ENCODE measurements at places on chromosomes 1 and 21.

DNA sequence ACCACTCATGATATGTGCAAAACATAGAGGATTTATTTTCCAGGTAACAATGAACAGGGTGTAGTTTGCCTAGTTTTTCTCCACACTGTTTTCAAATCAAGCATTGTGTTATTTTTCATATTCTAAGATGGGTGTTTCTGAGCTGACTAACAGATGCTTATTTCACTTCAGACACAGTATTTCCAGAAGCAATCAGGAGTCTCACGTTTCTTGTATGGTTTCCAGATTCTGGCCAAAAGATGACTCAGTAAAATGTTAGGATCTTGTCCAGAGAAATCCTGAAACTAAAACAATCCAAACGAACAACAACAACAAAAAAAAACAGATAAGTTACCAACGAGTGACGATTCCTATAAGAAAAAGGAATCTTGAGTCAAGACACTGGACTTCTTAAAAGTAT, 5.3 kb downstream of the UTS2 start:
- no peak for DNase-seq

DNA sequence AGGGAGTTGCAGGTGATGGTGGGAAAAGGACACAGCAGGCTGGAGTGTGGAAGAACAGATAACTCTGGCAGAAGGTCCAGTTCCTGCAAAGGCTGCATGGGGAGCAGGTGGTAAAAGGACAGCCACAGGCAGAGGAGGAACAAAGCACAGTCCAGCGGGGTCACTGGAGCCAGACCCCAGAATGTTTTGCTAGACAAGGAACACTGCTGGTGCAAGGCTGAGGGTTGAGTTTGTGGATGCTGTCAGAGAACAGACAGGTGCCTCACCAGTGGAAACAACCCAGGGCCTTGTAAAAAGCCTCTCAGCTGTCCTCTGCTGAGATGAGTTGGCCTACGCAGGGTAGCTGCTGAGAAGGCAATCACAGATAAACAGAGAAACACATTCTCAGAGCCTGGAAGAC, 101.7 kb downstream of the SSBP3 start:
- no peak for DNase-seq

DNA sequence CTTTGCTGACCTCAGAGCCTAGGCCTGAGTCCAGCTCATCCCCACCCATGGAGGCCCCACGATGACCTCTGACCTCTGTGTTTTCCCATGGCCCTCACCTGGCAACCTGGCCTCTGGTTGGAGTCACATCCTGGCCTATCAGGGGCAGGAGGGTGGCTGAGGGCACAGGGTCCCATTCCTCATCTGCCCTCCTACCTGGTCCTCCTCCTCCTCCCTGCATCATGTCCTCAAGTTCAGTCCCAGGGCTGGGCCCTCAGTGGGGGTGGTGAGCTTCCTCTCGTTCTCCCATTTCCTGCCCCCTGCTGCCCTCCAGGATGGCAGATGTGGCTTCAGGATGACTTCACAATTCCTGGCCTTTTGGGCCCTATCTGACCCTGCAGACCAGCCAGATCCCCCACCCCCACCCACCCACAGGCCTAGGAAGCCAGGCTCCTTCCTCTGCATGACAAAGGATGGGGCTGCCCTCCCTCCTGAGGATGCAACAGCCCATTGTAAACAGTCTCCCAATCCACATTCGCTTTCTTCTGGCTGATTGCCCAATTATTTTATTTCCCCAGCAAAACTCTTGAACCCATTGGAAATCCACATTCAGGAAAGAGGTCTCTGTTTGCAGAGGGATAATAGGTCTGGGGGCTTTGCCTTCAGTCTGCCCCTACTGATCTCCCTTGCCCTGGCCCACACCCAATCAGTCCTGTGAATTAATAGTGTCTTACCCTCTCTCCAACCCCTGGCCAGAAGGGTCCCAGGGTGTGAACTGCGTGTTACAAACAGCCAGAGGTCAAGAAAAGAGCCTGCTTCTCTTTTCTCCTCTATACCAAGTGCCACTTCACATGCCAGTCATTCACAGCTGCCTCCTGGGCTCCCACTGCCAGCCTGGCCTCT, 10.3 kb upstream of the LEFTY1 start:
- no peak for DNase-seq

DNA sequence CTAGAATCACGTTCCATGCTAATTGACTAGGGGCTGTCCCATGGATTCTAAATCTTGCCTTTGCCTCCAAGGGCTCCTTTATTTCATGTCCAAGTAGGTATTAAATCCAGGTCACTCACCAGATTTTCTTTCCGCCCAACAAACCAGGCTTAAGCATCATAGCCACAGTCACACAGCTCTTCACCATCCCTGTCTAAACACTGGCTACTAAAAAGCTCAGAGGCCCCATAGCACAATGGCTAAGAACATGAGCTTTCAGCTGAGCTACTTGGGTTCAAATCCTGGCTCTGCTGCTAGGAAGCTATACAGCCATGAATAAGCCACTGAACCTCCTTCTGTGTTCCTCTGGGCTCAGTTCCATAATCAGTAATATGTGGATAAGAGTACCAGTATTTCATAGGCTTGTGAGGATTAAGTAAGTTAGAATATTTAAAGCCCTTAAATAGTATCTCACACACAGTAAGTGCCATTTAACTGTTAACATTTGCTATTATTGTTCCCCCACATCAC, 277.2 kb upstream of the GJB5 start:
- DNase-seq = no peak

- peak; percentile 81 for DNase-seq
Observed at GRCh38 chr21:41681348-41681801, 85.5 kb downstream of the RIPK4 start.

- no peak for DNase-seq
Observed at GRCh38 chr1:75612976-75613375, 2.1 kb upstream of the SLC44A5 start.

DNA sequence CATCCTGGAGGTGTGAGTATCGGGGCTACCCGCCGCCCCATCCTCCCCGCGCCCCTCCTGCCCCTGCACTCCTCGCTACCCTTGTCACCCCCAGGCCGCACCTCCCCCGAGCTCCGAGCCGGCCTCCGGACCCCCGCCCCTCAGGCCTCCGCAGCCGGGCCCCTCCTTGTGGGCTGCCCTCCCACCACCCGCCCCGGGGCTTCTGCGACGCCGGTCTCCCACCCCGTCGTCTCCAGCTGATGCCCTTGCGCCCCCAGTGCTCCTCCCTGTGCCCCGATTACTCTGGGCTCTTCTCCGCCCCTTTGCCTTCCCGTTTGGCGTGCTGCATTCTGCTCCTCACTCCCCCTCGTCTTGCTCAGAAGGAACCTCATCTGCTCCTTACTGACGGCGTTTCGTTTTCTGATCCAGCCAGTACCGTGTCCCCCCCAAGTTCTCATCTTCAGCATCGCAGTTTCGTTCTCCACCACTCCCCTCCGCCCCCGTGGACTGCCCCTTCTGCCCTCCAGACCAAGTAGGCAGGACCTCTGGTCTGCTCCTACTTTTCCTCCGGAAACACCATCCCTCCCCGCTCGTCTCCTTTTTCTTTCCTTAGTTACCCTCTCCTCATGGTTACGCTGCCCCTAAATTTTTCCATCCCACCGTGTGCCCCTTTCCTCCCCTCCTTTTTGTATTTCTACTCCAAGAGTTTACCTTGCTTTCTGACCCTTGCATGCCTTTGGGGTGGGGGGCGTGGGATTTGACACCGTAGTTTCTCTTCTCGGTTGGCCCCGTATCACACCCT, 841 bp downstream of the SNX27 start:
- peak; percentile 22 for DNase-seq

GRCh38 chr1:48692235-48692634, 84.5 kb downstream of the BEND5 start:
- no peak for DNase-seq

DNA sequence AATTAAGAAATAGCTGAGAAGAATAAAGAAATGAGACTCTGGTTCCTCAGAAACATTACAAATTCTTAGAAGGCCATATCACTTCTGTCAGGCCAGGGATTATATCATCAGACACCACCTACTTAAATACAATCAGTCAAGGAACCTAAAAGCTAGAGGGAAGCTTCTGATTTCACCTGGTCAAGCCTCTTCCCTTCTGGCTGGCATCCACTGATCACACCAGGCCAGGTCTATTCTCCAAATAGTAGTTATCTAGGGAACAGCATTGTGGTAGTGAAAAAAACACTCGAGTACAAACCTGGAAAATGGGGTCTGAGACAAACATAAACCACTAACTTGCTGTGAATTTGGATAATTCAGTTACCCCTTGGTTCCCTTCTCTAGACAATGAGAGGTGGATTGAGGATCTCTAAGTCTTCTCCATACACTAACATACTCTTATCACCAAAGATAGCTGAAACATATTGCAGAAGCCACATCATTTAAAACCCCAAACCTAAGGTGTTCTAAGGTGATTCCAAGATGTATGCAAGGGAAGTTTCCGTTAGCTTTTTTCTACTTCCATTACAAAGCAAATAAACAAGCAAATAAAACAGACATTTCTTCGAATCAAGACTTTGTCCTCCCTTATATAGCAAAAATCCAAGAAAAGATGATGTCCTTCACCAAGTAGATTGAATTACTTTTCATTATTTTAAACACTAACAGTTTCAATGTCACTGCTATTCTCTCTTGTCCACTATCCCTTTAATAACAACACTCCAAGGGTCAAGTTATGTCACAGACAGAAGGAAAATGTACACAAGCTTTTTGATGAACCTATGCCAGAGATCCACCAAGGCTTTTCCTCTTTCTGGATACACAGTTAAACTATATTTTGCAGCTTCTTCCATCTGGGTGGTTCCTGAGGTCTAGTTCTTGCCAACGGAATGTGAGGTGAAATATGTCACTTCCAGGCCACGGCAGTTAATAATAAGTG, 212.9 kb downstream of the KCNH1 start:
- DNase-seq = no peak
